NCI-H82 (cell line): ENCODE measurements at places on chromosomes 12 and 14.

DNA sequence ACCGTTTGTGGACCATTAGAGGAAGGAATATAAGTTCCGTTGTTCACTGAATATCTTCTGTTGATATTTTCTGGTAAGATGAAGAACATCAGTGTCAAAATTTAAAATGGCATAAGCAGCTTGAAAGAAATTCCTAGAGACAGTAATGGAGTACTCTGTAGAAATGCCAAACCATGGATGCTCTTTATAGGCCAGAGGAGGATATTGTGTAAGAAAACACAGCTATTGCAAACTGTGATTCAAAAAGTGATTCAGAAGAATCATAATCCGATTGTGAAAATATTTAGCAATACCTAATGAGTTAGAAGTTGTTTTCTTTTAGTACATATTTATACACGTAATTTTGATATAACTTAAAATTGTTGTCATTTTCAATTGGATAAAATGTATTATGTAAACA, 102.8 kb downstream of the SLC16A7 start:
- DNase-seq: no peak

DNA sequence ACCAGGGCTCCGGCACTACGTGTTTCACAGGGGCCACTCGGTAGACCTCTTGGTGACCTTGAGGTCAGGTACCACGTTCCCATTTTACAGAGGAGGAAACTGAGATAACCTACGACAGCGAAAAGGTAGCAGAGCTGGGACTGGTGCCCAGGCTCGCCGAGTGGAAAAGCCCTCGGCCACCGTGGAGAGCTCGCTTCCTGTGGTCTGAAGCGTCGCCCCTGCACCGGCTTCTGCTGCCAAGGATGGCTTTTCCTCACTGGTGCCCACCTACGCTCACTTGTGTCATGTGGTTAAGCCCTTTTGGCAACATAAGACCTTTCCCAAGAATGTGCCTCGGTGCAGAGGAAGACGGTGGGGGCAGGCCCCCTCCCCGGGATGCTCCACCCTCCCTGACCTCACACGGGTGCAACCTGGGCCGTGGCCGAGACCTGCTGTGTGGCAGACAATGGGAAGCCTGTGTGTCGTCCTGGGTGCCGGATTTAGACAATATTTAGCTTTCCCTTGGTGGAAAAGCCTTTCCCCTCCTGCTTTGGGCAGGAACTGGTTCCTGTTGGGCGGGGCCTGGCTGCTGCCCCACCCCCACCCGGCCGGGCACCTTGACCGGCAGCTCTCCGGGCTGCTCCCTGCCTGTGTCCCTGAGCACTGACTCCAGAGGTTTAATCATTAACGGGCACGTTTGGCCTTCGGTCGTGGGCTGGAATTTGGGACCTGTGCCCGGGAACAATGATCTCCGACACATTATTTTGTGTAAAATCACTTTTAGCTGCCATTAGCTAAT, 32.4 kb upstream of the PPP1R13B start:
- DNase-seq: no peak

DNA sequence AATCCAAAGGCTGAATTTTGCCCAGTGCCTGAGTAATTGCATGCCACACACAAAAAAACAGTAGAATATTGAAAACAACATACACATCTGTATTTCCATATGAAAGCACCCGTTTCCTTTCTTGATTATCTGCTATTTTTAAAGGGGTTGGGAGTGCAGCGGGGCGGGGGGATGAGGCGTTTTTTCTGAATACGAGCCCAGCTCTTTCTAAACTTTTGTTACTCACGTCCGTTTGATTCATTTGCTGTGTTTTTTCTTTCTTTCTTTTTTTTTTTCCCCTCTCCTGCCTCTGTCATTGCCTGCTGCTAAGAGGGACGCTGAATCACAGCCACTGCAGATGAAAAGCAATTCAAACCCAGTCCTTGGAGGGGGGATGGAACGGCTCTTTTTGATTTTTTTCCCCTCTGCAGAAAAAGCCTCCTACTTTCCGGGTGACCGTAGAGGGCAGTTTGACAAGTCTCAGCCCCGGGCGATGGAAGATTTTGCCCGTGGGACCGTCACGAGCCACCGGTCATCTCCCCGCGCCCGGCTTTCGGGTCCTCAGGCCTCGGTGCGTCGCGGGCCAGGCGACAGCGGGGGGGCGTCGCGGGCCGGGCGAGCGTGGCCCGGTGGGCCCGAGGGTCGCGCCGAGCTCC, 572 bp upstream of the RASSF8 start:
- DNase-seq: peak; percentile 65

- DNase-seq: peak; percentile 74
Observed at GRCh38 chr12:96907671-96908422, 790 bp downstream of the NEDD1 start.

DNA sequence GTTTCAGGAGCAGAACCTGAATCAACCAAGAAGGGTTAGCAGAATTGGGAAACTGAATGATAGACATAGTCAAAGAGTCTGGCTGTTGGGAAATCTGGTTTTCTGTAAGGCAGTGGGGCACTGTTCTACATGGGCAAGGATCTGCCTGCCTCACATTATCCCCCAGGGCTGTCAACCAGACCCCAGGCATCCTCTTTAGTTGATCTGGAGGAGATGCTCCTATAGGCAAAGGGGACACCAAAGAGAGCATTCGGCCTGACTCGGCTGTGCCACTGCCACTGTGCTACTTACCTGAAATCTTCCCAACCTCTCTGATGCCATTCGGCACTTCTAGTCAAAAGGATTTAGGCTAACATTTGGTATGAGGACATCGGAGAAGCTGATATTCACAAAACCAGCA, 4.1 kb downstream of the ISCU start:
- DNase-seq: no peak

GRCh38 chr12:108211157-108211556, 82.1 kb downstream of the WSCD2 start:
- peak; percentile 78 for DNase-seq

DNA sequence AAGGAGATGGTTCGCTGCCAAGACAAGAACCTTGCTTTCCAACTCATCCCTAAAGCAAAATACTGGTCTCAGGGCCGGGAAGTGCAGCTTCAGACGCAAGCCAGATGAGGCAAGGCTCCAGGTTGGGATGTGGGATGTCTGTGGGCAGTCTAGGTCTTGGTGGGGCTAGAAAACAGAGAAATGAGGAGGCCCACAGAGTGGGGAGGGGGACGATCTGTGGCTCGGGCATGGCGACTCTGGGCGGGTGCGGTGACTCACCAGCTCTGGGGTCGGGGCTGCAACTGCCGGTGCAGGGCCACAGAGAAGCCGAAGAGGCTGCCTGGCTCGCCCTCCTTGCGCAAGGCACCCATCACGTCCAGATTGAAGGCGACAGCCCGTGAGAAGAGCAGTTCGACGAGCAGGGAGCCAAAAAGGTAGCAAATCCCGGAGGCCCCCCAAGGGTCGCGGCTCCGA, 459 bp downstream of the ITGA7 start:
- no peak for DNase-seq

DNA sequence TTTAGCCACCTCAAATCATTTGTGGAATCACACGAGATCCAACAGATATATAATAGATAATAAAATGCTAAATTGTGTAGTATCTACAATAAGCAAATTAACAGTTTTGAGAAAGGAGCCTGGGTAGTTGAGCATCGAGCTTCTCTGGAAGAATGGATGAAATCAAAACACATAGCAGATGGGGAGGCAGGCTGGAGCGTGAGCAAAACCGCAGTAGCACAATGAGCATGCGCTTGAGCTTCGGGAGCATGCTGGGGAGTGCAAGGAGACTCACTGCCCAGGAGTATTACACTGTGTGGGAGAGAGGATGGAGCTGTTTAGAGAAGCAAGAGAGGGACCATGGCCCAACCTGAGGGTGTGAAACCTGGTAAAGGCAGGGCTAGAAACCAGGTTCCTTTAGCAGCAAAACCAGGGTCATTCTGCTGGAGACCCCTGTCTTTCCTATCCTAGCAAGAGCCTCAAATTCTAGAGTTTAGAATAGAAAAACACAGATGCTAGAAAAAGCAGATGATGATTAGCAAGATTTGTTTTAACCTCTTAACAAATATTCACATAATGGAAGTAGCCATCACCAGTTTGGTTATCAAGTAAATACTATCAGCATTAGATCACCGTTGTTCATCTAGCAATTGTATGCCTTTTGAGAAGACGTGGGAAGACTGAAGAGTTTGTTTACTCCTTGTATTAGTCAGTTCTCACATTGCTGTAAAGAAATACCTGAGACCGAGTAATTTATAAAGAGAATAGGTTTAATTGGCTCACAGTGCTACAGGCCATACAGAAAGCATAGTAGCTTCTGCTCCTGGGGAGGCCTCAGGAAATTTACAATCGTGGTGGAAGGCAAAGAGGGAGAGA, 484.8 kb downstream of the EGLN3 start:
- no peak for DNase-seq

GRCh38 chr12:19779395-19780056, 340.2 kb downstream of the AEBP2 start:
- DNase-seq: no peak

- DNase-seq: no peak
Observed at GRCh38 chr14:99058542-99058941, 213.5 kb downstream of the BCL11B start.

GRCh38 chr12:68200854-68201253, 24.8 kb downstream of the IL26 start:
- DNase-seq: no peak

- no peak for DNase-seq
Observed at GRCh38 chr14:31090883-31091764, 64.9 kb upstream of the STRN3 start.

GRCh38 chr12:104309446-104309993, 6.0 kb downstream of the EID3 start:
- no peak for DNase-seq

DNA sequence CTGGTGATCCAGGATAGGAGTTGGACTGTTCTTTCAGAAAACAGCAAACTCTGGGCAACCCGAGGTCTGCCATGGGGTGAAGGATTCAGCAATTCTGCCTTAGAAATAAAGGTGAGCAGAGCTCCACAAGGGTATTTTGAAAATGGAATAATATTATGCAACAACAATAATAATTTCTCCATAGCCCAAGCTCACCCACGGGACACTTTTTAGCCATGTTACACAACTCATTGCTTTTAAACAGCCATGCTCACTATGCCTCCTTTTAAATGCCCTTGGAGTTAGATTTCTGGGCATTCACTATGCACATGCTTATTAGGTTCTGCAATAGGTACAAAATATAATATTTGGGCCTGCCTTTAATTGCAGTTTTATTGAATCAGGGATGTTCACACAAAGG, 37.2 kb downstream of the SLC35F4 start:
- no peak for DNase-seq

DNA sequence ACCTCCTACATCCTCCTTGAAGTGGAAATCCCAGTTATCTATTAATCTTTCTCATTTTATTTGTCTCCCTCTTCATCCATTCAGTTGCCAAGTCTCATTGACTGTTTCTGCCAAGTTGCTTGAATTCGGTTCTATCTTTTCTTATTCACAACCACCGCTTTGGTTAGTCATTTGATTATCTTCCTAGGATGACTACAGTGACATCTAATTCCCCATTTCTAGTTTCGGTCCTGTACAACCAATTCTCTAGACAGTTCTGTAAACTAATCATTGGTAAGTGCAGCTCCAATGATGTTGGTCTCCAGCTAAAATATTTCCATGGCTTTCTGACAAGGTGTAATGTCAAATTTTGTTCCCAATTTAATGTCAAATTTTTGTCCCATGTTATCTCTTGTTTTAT, 220.1 kb downstream of the ADAMTS20 start:
- no peak for DNase-seq

DNA sequence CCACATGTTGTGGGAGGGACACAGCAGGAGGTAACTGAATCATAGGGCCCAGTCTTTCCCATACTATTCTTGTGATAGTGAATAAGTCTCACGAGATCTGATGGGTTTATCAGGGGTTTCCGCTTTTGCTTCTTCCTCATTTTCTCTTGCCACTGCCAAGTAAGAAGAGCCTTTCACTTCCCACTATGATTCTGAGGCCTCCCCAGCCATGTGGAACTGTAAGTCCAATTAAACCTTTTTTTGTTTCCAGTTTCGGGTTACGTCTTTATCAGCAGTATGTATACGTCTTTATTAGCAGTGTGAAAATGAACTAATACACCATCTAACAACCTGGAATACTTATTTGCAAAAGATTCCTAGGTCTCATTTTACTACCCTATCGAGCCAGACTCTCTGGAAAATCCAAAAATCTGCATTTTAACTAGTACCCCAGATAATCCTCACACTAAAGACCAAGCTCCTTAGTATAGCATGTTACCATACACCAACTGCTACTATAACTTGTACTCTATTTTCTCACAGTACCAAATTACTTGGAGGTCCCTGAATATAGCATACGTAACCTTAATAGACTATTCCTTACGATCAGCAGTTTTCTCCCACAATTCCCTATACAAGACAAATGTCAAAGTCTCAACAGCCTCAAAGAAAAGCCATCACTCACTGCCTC, 11.5 kb downstream of the GTF2A1 start:
- no peak for DNase-seq

DNA sequence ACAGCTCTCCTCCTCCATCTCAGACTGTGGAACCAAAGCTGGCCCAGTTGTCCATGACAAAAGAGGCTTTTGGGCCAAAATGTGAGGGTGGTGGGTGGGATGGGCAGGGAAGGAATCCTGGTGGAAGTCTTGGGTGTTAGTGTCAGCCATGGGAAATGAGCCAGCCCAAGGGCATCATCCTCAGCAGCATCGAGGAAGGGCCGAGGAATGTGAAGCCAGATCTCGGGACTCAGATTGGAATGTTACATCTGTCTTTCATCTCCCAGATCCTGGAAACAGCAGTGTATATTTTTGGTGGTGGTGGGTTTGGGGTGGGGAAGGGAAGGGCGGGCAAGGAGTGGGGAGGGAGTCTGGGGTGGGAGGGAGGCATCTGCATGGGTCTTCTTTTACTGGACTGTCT, 11.8 kb upstream of the TAMALIN start:
- no peak for DNase-seq

DNA sequence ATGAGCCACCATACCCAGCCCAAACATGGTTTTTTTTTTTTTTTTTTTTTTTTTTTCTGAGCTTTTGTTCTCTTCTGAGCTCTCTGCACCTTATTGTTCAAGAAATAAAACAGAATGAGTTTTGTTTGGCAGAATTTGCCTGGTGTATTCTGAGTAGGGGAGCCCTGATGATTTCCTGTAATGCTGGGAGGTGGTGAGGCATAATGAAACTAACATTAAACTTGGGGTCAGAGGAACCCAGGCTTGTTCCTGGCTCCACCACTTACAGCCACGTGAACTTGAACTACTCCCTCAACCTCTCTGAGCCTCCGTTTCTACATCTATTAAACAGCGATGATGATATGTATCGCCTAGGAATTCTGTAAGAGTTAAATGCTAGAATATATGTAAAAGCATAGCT, 276.3 kb upstream of the CRY1 start:
- DNase-seq: no peak

DNA sequence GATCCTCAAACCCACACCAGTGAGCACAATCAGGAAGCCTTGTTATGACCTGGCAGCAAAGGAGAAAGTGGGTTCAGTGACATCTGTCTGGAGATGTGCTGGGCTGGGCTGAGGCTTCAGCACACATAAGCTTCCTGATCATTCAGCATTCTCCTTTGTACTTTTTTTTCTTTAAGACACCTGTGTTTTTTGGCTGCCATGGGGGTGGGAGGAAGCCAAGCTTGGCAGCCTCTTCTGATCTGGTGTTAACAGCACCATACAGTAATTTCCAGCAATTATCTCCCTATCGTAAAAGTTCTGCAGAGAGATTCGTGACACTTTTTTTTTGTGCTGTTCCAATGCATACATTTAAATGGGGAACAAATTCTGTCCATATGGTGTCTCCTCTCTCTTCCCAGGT, 38.9 kb upstream of the RASSF3 start:
- DNase-seq: no peak
